ENCODE measurements at places on chromosomes 2 and 18.

- peak; percentile 72 for DNase-seq
Observed at GRCh38 chr2:105545730-105546627, 147.1 kb upstream of the FHL2 start.

DNA sequence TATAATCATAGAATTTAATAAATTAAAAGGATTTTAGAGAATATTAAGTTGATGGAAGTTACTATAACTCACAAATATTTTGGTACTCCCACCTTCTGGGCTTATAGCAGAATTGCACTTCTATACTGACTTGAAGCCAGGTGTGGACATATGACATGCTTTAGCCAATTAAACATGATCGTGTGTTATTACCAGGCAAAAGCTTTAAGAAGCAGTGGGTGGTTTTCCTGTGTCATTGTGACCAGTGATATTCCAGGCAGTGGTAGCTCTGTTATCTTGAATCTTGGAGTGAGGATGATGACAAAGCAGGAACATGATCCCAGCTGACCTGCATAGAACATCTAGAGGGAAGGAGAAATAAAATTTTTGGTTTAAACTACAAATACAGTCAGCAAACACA, 370.9 kb upstream of the ZEB2 start:
- no peak for DNase-seq

- no peak for DNase-seq
Observed at GRCh38 chr2:112683550-112684414, 37.0 kb upstream of the NT5DC4 start.

DNA sequence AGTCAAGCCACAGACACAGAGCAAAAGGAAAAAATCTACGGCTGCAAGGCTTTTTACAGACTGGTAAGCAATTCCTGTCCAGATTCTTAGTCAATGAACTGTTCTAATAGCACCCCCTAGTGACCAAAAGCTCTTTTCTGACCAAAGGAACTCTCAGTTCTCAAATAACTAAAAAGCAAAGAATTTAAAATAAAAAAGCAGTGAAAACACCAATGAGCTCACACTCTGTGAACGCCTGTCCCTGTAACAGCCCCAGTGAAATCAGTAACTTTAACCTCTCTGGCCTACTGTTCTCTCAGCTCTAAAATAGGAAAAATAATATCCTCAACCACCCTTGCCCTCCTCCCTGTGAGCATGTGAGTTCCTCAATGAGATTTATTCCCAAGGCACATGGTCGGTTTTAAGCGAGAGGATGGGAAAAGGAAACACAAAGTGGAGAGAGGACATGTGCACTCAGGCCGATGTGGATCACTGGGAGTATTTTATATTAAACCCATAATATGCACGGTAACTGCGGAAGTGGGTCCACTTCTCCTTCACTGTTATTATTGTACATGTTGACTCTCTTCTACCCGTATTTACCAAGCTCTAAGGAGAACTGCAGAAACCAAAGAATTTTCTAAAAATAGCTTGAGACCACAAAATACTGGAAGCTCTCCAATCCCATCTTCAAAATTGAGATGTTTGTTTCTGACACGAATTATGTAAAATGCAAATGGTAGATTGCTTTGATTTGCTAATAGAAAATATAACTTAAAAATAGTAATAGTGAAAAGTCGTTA, 128.5 kb downstream of the STK39 start:
- DNase-seq, result no peak

DNA sequence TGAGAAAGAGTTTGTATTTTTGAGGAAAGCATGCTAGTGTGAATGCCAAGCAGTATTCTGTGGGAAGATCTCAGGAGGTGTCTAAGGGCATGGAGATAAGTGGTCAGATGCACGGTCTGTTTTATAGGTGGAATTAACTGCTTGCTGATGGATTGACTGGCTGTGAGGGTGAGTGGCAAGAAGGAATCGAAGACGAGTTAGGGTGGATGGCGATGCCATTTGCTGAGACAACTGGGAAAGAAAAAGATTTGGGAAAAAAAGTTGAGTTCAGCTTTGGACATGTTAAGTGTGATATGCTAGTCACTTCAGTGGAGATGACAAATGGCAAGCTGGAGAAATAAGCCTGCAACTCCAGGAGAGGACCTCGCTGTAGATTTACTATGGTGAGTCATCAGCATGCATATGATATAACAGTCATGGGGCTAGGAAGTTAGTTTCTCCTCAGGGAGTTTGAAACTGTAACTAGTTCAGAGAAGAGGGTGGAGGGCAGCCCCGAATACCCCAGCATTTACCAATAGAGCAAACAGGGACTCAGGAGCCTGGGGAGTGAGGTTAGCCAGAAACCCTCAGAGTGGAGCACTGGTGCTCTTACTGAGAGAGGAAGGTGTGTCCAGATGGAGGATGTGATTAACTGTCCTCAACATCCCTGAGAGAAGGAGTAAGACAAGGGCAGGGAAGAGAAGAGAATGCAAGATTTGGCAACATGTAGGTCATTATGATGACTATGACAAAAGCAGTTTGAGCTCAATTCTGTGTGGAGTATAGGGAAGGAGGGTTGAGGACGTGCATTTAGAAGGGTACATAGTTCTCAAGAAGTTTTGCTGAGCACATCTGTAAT, 2.0 kb upstream of the HK2 start:
- no peak for DNase-seq

All from heart left ventricle (tissue), 16 donors.